Activated CD4-positive, CD25-positive, alpha-beta regulatory T cell treated with anti-CD3 and anti-CD28 coated beads, Interleukin-2, amount 50 U/mL, for 16 hours (primary cell): ENCODE measurements at places on chromosomes 11 and 22.

DNA sequence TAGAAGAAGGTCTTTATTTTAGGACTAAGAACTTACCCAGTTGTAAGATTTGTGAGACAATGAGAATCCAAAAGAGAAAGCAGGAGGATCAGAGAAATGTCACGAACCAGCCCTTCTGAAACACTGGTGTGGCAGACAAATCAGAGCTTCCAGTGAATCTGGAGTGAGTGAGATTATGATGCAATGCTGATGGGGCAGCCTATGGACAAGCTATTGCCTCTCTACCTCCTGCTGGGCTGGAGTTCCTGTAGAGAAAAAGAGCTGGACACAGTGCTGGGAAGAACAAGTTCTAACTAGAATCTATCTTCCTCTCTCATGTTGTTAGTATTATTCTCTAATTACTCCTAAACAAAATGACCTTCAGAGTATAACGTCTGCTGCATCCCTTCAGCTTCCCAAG is 12.0 kb upstream of the ANO3 start:
- no peak for DNase-seq

DNA sequence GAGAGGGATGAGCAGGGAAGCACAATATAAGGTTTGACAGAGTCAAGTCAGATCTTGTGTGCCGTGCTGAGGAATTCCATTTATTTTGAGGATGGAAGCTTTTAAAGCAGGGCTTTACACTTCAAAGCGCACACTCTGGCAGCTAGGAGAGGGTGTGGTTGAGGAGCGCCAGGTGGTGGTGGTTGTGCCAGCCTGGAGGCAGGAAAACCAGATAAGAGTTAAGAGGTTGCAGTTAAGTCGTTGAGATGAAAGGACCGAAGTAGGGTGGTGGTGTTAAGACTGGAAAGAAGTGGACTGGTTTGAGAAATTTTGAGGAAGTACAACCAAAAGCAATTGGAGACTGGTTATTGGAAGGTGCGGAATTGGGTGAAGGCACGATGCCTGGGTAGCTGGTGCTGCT is 231.6 kb upstream of the TBCEL start:
- no peak for DNase-seq

- no peak for DNase-seq
These were observed 3.1 kb downstream of the SHANK2 start for GRCh38 chr11:71249301-71249700.

- no peak for DNase-seq
These were observed 249.4 kb downstream of the MN1 start for GRCh38 chr22:27552176-27552575.
